ENCODE measurements at places on chromosomes 4 and X.
A peak's percentile ranks its signal among the peaks of the same experiment; 100 is the strongest.

- no peak for DNase-seq
These were observed 38.1 kb upstream of the NOCT start for GRCh38 chr4:138977524-138977923.

GRCh38 chrX:103674531-103675454 lies 11.7 kb downstream of the MORF4L2 start:
- DNase-seq, result peak; percentile 49

DNA sequence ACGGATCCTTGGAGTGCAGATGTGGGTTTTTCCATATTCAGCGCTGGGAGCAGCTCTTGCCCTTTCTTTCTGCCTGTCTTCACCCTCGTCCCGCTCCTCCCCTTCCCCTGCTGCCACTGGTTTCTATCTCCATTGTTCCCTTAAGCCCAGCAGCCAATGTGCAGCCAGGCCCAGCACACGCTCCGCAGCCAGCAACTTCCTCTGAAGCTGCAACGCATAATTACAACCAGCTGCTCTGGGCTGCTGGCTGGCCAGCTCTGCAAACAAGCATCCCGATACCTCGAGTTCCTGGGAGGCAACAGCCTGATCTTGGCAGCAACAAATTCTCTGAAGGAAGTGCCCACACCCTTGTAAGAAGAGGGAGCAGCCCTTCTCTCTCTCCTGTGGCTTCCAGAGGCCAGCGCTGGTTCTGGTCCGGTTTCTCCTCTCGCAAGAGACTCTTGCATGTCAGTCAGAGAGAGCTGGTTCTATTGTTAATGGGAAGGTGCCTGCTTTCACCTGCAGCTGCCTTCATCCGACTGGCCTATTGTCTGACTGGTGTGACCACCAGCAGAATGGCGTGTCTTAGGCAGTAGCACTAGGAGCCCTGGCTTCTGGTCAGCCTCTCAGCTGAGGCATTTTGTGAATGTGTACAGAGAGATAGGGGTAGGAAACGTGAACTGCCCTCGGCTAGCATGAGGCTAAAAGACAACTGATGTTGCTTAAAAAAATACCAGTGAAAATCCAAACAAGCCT lies 83.8 kb upstream of the MAML3 start:
- peak; percentile 93 for DNase-seq

DNA sequence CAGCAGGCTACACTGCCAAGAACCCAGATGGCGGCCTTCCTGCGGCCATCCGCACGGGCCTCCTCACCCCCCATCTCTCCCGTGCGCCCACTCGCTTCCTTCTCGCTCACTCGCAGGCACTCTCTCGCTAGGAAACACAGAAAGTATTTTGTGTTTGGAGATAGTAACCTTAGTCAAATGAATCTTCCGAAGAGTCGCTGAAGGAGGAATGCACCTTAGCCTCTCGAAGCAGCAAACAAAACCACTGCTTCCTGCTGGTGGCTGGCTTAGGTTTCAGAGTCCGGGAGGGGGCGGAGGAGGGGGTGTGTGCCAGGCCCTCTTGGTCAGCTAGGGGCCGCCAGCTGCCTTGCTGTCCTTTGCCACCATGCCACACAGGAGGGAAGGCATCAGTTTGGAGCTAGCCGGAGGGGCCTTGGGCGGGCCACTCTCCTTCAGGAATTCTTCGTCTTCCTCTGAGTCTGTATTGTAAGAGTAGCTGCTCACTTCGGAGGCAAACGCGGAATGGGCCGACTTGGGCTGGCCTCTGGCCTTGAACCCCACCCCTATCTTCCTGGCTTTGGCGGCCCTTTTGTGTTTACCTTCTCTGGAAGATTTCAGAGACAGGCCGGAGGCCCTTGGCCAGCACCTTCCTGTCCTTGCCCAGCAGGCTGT lies 73.2 kb upstream of the UCP1 start:
- peak; percentile 52 for DNase-seq

GRCh38 chr4:18100657-18101056 lies 79.1 kb upstream of the LCORL start:
- DNase-seq, result no peak

- DNase-seq, result no peak
These were observed 175.9 kb downstream of the DCLK2 start for GRCh38 chr4:150253965-150254630.

DNA sequence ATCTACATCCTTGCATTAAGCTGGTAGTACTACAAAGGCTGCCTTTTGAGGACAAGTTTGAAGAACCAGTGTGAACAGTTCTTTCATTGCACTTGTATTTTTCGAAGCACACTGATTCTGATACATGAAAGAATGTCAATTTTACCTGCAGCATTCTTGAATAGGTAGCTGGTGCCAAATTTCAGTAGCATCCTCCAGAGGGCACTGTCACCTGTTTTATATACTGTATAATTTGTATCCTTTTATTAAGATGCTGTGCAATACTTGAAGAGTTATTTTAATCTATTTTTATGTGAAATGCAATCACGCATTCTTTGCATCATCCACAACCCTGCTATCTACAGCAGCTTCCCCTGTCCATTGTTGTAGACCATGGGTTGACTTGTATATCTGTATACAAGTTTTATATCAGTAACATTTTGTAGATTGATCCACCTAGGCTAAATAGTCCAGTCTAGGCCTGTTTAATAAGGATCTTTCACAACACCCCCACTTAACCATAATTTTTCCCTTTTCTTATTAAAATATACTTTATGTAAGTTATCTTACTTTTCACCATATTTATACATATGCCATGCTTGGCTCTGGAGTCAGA lies 325.7 kb downstream of the PCDH7 start:
- DNase-seq, result no peak

- no peak for DNase-seq
These were observed 40.0 kb upstream of the SMARCA5 start for GRCh38 chr4:143473334-143474126.

DNA sequence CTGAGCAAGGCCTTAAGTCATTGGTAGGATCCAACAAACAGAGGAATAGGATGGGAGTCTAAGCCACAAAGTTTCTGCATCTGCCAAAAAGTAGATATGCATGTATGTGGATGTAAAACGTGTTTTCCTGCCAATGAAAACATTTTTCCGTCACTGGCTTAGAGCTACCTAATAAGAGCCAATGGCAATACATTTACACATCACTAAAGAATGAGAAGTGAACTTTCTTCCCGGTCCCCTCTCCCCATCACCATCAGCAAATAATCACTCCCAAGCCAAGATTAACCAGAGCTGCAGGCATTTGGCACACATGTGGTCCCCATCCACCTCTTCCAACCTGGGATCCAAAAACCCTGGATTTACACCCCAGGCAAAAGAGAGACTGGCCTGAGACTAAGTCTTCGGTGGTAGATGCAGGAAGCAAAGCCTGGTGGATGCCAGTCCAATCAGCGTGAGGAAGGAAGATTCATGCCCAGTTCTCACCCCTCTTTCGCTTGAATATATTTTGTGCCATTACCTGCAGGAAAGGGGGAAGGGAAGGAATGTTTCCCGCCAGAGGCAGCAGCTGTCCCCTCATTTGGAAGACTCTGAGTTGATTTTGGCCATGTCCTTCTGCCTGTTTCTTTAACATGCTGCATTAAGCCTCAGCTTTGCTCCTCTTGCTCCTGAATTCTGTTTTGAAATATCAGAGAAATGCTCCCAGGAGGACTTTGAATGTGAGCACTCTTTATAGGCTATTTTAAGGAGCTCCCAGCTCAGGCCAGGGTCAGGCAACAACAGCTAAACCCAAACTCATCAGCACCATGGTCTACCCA lies 131.4 kb downstream of the CHIC2 start:
- no peak for DNase-seq

- DNase-seq, result no peak
These were observed 24.1 kb downstream of the MSMO1 start for GRCh38 chr4:165351359-165352130.

DNA sequence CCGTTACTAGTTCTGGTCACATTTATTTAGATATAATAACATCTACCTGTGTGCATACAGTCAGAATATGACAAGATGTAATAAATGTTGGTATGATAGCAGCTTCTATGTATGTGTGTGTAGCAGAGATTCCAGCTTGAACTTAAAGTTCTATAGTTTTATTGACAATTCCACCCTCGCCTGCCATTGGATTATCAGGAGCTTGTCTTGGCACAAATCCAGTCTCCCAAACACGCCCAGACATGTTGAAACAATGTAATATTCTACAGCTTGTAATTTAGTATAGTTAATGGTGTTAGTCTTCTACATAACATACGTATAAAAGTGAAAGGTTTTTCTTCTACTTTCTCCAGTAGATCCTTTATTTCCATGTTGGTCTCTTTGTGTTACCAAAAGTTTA lies 44.4 kb downstream of the BBS12 start:
- no peak for DNase-seq

- DNase-seq, result peak; percentile 5
These were observed 124.6 kb downstream of the NDST3 start for GRCh38 chr4:118158763-118159375.

DNA sequence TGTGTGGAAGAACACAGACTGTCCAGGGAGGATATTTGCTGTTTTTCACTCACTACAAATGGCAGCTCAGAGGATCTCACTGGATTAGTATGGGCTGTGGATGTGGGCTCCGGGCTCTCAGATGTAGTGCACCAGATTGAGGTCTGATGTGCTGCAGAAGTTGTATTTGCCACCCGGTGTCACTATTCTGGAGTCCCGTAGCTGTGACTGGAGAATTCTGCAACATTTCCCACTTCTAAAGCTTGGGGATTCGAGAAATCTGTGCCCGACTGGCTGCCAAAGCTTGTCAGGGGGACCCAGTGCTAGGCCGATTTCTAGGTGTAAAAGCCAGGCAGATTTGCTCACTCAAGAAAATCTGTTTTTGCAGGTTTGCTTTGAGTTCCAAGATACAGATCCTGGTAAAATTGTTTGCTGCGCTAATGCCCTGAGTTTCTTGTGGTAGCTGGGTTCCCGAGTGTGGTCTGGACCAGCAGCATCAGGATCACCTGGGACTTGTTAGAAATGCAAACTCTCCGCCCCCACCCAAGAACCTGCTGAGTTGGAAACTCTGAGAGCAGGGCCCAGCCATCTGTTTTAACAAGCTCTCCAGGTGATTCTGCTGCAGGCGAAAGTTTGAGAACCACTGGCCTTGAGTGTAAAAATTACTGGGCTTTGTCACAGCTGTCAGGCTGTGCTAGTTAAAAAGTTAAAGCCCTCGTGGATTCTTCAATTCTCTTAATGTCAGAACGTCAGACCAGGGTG lies 18.1 kb downstream of the KIT start:
- peak; percentile 19 for DNase-seq

DNA sequence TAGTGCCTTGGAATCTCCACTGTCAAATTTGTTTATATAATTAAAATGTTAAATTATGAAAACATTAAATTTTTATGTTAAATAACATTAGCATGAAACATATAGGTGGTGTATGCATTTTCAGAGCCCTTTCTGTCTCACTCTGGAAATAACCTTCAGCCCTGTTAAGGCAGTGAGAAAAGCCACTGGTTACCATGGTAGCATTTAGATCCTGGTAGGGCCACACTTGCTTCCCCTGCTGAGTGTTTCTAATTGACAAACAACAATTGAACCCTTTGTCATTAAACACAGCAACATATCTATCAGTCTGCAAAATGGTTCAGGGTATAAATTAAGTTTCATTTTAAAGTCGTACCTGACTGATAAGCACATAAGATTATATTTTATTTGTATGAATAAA lies 63.5 kb downstream of the PDK3 start:
- peak; percentile 71 for DNase-seq

DNA sequence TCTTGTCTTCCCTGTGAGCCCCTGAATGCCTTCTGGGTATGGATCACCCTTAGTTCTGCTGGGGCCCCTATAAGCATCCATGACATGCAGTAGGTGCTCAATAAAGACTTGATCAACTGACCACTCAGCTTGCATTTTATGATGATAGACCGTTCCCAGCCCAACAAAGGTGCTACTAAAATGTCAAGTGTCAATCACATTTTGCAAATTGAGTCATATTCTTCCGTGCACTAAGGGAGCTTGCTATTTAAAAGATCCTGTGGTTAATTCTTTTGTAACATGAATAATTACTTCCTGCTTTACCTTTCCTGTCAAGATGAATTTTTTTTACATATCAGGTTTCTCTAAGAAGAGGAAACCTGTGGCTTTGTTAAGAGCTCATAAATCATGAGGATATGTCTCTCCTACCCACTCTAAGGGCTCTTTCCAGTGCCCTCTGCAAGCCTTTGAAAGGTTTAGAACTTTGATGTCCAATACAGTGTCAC lies 47.6 kb downstream of the SH3KBP1 start:
- no peak for DNase-seq

- DNase-seq, result peak; percentile 75
These were observed at the start of gene KLHL13 for GRCh38 chrX:118116713-118117550. Gene KLHL13 (minus strand): TSS chrX:118116810. CDS start chrX:118028473, 88,337 bp downstream.

GRCh38 chr4:76305971-76306881 lies at the start of gene STBD1:
Gene STBD1 (plus strand): TSS chr4:76306733. CDS start chr4:76306770, 37 bp downstream.
- peak; percentile 90 for DNase-seq

- no peak for DNase-seq
These were observed 125.0 kb upstream of the TBL1X start for GRCh38 chrX:9339603-9340491.

GRCh38 chr4:120725639-120726580 lies 196.6 kb downstream of the PRDM5 start:
- no peak for DNase-seq

- DNase-seq, result no peak
These were observed 2301.3 kb upstream of the TENM3 start for GRCh38 chr4:179941911-179942310.

DNA sequence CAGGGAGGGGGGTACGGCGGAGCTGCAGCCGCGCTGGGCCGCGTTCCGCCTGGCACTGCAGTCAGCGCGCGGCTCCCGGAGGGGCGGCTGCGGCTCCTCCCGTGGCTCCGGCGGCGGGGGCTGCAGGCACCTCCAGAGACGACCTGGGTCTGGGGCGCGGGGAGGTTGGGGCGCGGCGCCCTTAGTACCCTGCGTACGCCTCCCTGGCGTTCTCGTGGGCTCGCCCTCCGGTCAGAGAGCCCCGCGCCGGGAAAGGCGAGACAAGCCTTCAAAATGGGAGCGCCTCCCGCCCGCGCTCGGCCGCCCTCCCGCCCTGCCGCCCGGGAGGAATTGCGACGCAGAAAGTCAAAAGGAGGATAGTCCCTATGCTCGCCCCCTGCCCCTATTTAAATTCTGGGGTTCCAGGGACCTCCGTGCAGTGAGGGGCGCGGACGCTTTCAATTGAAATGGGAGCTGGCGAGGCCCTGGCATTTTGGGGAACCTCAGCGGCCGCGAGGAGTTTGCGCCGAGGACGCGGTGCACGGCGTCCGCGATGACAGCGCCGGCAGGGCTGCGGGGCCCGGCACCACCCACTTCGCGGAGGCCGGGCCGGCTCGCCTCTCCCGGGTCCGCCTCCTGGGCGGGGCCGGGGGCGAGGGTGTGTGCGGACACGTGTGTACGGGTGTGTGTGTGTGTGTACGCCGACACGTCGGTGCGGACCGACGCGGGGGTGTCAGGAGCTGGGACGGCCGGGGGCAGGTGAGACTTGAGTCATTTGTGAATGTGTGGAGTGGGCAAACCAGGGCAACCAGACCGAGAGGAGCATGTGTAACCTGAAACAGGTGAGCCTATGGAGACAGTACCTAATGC lies 544 bp downstream of the HERC3 start:
- DNase-seq, result peak; percentile 78

DNA sequence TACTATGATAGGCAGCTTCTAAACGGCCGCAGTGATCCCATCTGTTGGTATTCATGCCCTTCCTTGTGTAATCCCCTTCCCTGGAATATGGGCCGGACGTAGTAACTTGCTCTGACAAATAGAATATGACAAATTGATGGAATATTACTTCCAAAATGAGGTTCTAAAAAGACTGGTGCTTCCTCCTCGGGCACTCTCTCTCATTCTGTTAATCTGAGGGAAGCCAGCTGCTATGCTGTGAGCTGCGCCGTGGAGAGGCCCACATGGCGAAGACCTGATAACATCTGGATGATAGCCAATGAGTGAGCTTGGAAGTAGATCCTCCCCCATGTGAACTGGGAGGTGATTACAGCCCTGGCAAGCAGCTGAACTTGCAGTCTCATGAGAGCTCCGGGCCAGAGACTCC lies 27.2 kb upstream of the SLC25A4 start:
- peak; percentile 56 for DNase-seq
